ENCODE measurements at places on chromosomes 11 and 22.
A peak's percentile ranks its signal among the peaks of the same experiment; 100 is the strongest.

GRCh38 chr11:25562417-25562816 is 769.5 kb upstream of the ANO3 start:
- DNase-seq, result peak; percentile 61

GRCh38 chr11:14376920-14377319 is 17.9 kb upstream of the RRAS2 start:
- no peak for DNase-seq

- DNase-seq, result no peak
Observed at GRCh38 chr11:23155503-23155902, 295.2 kb upstream of the CCDC179 start.

- DNase-seq, result peak; percentile 27
Observed at GRCh38 chr11:61539831-61540357, 31.3 kb downstream of the LRRC10B start.

DNA sequence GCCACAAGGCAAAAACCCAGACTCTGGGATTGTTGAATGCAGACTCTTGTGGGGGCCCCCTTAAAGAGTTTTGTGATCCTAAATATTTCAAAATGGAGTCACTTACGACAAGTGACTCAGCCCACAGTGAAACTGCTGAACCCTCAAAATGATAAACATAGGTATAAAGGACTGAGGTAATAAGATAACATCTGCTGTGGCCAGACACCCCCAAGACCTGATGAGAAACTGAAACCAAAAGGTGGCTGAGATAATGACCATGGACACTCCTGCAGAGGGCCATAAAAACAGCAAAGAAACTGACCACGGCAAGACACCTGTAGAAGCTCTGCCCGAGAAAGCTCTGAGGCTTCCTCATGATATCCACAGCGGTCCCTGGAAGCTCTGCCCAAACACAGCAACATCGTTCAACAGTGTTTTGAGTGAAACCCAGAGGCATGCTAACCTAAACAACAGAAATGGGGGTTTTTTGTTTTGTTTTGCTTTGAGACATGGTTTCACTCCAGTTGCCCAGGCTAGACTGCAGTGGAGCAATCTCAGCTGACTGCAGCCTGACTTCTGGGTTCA is 1.6 kb upstream of the PLAAT4 start:
- DNase-seq, result no peak

GRCh38 chr22:26342745-26343410 is 86.2 kb upstream of the ASPHD2 start:
- DNase-seq, result no peak

GRCh38 chr11:76642341-76642740 is 28.2 kb downstream of the LRRC32 start:
- DNase-seq, result no peak

DNA sequence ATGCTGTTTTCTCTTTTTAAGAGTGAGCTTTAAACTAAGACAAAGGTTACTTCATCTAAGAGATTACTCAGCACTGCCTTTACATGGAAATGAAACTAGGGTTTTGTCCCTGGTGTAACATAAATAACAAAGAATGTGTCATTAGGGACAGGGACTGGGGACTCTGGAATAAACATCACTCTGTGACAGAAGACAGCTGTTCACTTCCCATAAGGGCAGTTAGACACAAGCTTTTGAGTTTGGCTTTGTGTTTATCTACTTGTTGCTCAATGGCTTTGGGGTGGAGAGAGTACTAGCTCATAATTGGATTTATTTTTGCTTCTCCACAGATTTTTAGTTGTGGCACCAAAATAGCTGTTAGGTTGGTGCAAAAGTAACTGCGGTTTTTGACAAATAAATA is 154.5 kb downstream of the OR4C45 start:
- DNase-seq, result no peak

GRCh38 chr11:103530257-103530656 is 421.0 kb downstream of the DYNC2H1 start:
- DNase-seq, result no peak

- no peak for DNase-seq
Observed at GRCh38 chr11:133898031-133898769, 52.9 kb upstream of the SPATA19 start.

GRCh38 chr11:26442131-26442530 is 110.2 kb downstream of the ANO3 start:
- DNase-seq, result peak; percentile 88

GRCh38 chr11:86761978-86762377 is 38.4 kb upstream of the PRSS23 start:
- peak; percentile 80 for DNase-seq

GRCh38 chr11:120125024-120125423 is 12.9 kb downstream of the TRIM29 start:
- DNase-seq, result no peak

DNA sequence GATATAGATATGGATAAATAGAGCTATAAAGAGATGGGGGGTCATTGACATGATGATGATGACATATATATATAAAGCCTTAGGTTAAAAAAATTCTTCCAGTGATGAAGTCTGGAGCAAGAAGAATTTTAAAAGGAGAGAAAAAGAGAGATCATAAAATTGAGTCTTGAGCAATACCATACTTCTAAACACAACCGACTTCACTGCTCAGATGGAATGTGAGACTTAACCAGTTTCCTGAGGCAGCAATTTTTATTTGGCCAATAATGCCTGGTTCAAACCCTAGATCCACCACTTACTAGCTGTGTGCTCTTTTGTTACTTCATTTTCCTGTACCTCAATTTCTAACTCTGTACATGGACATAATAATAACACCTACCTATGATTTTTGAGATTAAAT is 229.5 kb downstream of the TTC28 start:
- no peak for DNase-seq

GRCh38 chr11:16191212-16191867 is 165.0 kb downstream of the SOX6 start:
- no peak for DNase-seq

DNA sequence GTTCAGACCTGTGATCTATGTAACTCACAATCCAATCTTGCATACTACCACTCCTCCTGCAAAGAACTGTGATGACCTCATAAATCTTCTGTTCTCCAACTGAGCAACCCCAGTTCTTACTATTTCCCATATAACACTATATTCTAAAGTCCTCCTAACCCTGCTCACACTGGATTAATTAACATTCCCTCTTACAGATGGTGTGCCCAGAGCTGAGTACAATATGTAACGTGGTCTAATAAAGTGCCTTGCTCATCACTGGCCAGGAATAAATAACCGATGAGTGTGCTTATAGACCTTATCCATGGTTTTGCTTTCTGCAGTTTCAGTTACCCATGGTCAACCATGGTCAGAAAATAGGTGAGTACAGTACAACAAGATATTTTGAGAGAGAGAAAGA is 28.6 kb downstream of the PRCP start:
- no peak for DNase-seq

DNA sequence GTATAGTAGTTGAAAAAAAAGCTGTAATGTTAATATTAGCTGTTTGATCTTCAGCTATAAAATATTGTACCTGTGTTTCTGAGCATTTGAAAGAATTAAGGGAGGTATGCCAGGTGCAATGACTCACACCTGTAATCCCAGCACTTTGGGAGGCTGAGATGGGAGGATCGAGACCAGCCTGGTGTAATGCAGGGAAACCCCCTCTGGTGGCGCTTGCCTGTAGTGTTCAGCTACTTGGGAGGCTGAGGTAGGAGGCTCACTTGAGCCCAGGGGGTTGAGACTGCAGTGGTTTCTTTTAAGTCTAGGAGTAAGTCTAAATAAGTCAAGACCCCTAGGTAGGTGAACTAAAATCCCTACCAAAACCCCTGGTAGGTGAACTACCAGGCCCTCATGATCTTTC is 37.1 kb downstream of the TAF1D start:
- no peak for DNase-seq

DNA sequence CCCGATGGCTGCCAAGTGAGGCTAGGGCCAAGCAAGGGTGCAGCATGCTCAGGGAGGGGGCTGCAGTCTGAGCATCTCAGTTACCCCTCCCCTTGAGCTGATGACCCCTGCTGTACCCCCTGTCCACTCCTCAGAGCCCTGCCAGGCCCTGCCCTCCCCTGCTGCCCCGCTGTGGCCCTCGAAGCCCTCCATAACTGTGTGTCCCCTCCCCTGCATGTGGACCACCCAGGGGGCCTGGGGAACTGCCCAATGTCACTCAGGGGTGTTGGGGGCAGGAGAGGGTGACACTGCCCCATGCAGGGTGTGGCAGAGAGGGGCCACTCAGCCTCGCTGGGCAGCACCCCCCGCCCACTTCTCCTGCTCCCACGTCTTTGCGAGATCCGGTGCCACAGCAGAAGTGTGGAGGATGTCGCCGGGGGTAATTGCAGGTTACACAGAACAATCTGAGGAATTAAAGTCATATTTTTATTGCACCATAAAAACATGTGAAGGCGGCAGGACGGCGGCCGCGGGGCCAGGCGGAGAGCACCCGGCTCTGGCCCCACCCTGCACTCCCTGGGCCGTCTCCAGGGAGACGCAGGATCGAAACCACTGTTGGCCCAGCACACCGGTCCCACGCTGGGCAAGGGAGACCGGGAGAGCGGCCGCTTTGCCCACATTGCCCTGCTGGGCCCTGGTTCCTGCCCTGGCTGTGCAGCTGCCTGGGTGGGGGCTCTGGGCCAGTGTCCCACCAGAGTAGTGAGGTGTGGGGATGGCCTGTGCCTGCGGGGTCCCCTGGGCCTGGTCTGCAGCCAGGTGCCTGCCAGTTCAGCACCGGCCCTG is 18.7 kb upstream of the GNB1L start:
- no peak for DNase-seq

- peak; percentile 62 for DNase-seq
Observed at GRCh38 chr11:32087597-32087996, 3.3 kb upstream of the RCN1 start.

DNA sequence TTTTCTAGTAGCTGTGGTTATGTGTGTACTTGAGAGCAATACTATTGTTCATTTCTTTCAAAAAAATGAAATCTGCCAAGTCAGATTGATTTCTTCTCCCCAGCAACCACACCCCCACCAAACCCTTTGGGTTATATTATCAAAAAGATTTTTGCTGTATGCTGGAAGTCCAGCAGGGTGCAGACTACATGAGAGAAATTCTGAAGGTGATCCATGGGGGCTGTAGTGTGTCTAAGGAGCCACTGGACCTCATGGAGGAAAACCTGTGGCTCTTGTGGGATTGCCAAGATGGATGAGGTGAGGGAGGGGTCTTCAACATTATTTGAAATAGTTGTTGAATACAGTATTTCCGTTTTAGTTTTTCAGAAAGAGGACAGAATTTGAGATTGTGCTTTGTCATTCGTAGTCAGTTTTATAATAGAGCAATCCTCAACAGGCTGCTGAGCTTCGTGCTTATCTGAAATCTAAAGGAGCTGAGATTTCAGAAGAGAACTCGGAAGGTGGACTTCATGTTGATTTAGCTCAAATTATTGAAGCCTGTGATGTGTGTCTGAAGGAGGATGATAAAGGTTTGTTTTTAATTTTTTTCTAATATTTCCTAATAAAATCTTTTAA is 3.1 kb downstream of the EIF3M start:
- peak; percentile 30 for DNase-seq

GRCh38 chr11:133956650-133957633 is at the start of gene IGSF9B:
IGSF9B (minus strand) TSS chr11:133956968; CDS start chr11:133956754, 214 bp downstream.
- peak; percentile 48 for DNase-seq

GRCh38 chr11:90124371-90124770 is 10.1 kb upstream of the NAALAD2 start:
- no peak for DNase-seq

DNA sequence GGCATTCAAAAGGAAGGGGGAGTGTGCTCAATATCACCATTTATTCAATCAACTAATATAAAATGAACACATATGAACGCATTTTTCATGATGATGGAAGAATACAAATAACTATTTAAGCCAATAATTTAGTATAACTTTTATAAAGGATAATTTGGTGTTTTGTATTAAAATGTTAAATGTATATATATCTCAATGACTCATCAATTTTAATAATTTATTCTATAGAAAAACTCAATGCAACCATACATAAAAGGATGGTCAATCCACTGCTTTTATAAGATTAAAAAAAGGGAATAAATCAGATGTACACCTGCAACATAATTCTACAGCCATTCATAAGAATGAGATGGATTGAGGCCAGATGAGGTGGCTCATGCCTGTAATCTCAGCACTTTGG is 50.6 kb downstream of the PICALM start:
- DNase-seq, result no peak

DNA sequence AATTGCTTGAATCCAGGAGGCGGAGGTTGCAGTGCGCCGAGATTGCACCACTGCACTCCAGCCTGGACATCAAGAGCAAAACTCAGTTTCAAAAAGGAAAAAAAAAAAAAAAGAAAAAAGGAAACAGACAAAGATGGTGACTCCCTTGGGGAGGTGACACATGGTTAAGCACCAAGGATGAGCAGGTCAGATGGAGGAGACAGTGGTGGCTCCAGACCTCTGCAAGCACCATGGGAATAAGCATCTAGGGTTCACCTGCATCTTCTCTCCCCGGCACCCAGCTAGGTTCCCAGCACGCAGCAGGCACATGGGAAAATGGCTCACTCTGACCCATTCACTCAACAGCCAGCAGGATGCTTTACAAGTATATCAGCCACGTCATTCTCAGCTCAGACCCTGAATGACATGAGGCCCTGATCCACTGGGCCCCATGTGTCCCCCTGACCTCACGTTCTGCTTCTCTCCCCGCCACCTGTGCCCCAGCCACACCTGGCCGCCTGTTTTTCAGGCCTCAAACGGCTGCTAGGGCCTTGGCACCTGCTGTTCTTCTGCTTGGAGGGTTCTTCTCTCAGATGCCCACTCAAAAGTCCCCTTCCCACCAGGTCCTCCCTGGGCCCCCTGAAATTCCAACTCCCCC is 24.2 kb downstream of the A4GALT start:
- no peak for DNase-seq

GRCh38 chr22:43199541-43199940 is 12.6 kb upstream of the TTLL12 start:
- no peak for DNase-seq

DNA sequence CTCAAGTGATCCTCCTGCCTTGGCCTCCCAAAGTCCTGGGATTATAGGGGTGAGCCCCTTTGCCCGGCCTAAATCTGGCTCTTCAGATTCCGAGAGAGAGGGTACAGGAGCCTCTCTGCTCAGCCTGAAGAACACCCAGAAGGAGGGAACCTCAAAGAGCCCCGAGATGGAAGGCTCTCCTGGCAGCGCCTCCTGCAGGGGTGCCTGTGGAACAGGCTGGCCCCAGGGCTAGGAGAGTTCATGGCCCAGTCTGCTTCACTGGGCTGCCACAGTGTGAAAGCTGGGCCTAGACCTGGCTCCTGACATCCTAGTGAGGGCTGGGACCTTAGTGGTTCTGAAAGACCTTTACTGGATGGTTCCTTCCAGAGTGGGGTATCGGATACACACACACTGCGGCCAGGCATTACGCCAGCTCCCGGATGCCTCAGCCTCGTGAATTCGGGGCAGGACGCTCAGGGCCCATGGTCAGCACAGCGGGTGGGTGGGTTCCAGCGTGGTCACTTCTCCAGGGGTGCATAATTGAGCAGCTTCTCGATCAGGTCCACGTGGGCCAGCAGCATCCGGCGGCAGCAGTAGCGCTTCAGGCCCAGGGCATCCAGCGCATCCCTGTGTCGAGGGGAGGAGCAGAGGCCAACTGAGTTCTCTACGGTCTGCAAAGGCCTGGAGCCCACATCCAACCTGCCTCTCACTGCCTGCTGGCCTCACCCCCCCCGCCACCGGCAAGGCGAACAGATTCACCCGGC is 2.3 kb downstream of the POLR2L start:
- no peak for DNase-seq

Data from fibroblast of the aortic adventitia (primary cell).